ENCODE measurements at places on chromosomes 16 and 17.
A peak's percentile ranks its signal among the peaks of the same experiment; 100 is the strongest.

GRCh38 chr17:20226814-20227482 is 217.8 kb downstream of the SPECC1 start:
- peak; percentile 99 for ATAC-seq

DNA sequence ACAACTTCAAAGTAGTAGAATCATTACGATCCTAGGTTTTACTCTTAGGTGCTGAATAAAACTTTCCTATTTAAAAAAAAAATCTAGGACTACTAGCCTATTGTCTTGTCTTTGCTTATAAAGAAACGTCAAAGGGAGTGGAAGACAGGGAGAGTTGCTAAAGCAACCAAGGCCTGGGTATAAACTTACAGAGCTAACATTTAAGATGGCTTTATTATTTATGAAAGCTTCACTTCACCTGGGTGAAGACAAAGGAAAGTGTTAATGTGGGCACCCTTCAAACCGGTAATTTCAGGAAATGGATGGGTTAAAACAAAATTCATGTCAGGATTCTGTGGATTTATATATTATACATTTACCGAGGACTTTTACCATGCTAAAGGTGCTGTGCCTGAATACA is 2.5 kb downstream of the DUSP14 start:
- no peak for ATAC-seq

DNA sequence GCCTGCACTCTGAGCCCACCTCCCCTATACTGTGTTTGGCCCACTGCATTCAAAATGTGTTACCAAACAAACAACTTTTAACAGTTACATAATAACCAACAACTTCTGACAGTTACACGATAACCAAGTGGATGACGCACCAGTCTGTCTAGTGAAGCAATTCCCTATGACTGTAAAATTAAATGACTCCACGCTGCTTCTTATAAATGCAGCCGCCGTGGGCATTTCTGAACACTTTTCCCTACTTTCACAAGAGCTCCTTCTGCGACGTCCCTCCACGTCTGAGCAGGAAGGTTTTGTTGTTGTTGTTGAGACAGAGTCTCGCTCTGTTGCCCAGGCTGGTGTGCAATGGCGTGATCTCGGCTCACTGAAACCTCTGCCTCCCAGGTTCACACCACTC is 27.6 kb downstream of the ZNF276 start:
- no peak for ATAC-seq

- no peak for ATAC-seq
Observed at GRCh38 chr16:26546573-26546972, 520.2 kb upstream of the C16orf82 start.

- no peak for ATAC-seq
Observed at GRCh38 chr17:70067134-70067533, 7.9 kb upstream of the KCNJ16 start.

DNA sequence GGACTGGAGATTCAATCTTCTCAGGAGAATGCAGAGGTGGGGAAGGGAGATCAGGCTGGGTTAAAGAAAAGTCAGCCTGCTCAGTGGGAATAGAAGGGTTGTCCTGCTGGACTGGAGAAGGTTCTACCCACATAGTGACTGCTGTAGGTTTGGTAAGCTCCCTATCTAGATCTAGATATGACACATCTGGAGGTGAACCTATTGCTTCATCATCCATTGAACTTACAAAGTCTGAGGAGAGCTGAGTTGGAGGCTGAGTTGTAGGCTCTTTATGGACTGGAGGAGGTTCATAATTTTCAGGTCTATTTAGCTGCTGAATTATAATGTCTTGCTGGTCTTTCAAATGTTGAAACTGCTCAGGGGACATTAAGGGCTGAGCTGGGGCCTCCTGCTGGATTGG is 46.0 kb upstream of the NF1 start:
- ATAC-seq = no peak

- no peak for ATAC-seq
Observed at GRCh38 chr16:10692470-10692869, 2.3 kb downstream of the TEKT5 start.

- ATAC-seq = no peak
Observed at GRCh38 chr17:33079201-33079600, 87.6 kb downstream of the SPACA3 start.

- no peak for ATAC-seq
Observed at GRCh38 chr16:67927131-67927941, 4.3 kb downstream of the CTRL start.

GRCh38 chr16:82685526-82685925 is 58.8 kb downstream of the CDH13 start:
- no peak for ATAC-seq

- no peak for ATAC-seq
Observed at GRCh38 chr16:2825049-2825742, 4.9 kb upstream of the ZG16B start.

DNA sequence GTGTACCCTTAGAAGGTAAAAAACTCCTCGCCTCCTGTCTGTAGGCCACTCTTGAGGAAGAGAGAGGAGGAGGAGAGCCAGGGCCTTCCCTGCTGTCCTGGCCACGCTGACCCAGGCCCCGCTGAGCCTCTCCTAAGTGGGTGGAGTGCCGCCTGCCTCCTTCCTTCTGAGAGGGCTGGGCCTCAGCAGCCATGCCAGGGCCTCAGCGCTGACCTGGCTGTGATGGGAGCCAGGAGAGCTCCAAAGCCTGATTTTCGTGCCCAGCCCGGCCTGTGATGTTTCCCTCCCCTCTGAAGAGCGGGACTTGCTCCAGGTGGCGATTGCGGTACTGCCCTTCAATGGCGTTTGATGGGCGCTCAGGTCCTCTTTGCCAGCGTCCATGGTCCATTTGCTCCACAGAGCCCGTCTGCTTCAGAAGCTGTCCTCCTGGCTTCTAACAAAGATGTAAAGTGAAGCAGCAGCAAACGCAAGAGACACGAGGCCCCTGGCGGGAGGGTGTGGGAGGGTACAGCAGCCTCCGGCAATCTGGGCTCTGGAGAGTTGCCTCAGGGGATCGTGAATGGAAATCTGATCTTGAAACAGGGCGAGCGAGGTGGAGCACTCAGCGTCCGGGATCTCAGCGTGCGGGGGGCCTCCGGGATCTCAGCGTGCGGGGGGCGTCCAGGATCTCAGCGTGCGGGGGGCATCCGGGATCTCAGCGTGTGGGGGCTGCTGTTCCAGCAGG is 93.5 kb downstream of the NPIPB11 start:
- peak; percentile 20 for ATAC-seq

DNA sequence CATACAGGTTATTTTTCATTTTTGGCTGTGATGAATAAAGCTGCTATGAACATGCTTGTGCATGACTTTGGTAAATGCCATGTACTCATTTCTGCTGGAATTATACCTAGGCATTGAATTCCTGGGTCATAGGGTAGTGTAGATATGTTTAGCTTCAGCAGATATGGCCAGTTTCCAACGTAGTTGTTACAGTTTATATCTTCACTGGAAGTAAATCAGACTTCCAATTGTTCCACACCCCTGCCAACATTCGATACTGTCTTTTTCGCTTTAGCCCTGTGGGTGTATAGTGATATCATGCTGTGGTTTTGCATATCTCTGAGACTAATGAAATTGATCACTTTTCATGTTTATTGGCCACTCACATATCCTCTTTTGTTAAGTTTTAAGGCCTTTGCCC is 50.4 kb downstream of the ARHGAP27 start:
- ATAC-seq = no peak

DNA sequence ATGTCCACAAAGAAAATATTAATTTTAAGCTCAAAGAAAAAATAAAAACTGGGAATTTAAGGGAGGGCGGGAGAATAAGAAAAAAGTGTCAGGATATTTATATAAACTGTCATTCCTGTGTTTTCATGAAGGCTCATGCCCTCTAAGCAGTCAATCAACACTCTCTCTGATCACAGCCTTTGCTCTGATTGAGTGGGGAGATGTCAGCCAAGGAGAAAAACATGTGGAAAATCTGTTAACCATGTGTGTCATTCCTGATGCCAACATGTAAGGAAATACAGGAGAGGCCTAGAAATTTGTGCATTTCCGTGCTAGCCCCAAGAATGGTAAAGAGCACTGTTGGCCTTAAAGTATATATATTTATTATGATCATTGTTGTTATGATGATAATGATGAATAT is 137.9 kb upstream of the IRX5 start:
- ATAC-seq = no peak

DNA sequence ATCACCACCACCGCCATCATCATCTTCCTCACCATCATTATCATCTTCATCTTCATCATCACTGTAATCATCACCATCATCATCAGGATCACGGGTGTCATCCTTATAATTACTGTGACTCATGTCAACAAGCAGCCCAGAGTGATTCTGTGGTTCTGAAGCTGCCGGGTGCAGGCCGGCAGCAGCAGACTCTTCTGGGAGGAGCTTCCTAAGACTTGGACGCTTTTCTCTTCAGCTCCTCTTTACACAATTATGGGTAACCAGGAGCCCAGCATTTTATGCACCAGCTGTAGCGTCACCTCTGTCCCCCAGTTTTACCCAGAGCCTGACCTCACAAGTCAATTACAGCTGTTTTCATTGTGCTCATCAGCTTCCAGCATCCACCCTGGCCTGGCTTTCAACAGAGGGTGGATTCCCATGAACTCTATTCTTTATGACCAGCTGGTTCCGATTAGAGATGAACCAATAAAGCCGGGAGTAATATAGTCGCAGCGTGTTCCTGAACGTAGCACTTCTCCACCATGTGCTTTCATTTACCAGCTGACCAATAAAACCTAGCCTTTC is 275.8 kb downstream of the FOXL1 start:
- peak; percentile 79 for ATAC-seq

DNA sequence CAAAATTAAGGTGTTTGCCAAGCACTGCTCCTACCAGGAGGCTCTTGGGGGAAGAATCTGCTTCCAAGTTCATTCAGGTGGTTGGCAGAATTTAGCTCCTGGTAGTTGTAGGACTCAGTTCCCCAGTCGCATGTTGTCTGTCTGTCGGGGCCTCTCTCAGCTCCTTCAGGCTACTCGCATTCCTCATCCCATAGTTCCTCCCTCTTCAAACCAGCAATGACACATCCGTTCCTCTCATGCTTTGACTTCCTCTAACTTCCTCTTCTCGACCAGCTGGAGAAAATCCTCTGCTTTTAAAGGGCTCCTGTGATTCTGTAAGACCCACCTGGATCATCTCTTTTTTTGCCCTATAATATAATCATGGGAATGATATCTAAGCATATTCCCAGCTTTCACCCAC is 108.1 kb downstream of the PMP22 start:
- ATAC-seq = no peak

- ATAC-seq = no peak
Observed at GRCh38 chr17:80941171-80941570, 50.5 kb upstream of the CHMP6 start.

DNA sequence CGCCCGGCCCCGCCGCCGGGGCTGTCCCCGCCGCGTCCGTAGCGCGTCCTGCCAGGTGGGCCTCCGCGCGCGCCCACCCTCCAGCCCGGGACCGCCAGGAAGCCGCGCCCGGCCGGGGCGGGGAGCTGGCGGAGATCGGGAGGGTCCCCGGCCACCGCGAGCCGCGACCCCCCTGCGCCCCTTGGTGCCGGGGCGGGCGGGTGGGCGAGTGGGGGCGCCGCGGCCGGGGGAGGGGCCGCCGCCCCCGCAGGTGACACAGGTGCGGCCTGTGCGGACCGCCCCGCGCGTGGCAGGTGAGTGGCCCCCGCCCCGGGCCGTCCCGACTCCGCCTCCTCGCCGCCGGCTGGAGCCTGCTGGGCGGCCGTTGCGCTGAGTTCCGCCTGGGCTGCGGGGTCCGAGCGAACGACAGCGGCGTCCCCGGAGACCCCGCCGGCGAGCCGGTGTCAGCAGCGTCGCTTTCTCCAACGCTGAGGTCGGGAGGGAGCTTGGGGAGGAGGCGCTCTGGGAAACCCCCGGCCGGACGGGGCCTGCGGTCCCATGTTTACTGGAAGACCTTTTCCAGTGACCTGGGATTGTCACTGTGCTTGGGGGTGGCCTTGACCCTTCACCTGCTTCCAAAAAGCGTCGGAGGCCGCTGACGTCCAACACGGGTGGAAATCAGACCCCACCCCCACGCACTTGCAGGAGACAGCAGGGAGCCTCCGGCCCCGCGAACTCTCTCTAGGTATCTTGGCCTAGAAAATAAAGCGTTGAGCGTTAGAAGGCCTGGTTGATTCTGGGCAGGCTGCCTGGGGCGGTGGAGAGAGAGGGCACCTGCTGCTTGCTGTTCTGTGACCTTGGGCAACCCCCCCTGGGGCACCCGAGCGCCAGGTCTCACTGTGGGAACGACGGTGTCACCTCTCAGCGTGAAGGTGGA is 542 bp downstream of the KLHL36 start:
- ATAC-seq = peak; percentile 72

- peak; percentile 49 for ATAC-seq
Observed at GRCh38 chr17:9987779-9988585, 82.9 kb upstream of the RCVRN start.

- ATAC-seq = peak; percentile 72
Observed at GRCh38 chr17:77409282-77410161, 268.8 kb downstream of the SEC14L1 start.

DNA sequence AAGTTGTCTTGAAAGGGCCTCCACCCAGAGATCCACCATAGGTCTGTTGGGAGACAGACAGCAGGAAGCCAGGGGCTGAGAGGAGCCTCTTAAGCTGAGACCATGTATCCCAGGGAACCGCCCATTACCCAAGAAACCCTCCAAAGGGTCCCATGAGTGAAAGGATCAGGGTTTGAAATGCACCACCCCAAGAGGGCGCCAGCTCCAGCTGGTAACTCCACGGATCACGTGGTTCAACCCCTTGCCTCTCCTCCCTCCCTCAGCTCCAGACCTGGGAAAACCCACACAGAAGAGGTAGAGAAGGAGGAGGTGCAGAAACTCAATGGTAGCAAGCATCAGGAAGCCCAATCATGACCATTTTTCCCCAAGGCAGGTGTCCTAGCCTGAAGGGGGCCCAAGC is 148.7 kb downstream of the AIPL1 start:
- ATAC-seq = no peak

- no peak for ATAC-seq
Observed at GRCh38 chr17:17468217-17469010, 8.4 kb upstream of the MED9 start.

- ATAC-seq = peak; percentile 71
Observed at GRCh38 chr17:7548585-7549400, at the start of gene TNFSF12. Gene TNFSF12 (plus strand): TSS chr17:7549058. CDS start chr17:7549154, 96 bp downstream.

DNA sequence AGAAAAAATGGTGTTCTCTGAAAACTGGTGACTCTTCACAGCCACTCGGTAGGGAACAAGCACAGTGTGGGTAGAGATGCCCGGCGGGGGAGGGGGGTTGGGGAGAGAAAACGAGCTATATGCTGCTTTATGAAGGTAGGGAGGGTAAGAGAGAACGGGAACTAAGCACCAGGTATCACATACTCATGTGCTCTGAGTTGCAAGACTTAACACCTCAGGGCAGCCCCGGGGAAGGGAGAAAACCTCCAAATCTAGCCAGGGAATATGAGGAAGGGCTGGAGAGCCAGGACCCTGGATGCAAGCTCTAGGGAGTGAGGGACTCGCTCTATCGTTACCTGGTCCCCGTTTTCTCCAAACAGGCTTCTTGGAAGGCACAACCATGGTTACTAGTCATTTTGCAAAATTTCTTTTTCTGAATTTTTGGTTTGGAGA is 35.3 kb downstream of the HIC1 start:
- no peak for ATAC-seq
